Activated CD4-positive, CD25-positive, alpha-beta regulatory T cell treated with anti-CD3 and anti-CD28 coated beads, Interleukin-2, amount 50 U/mL, for 72 hours (primary cell): ENCODE measurements at places on chromosomes 2 and 18.

- DNase-seq, result no peak
Measured at GRCh38 chr2:105775809-105776559, 31.3 kb downstream of the NCK2 start.

GRCh38 chr2:173574324-173575112, 219.8 kb downstream of the CDCA7 start:
- DNase-seq, result no peak

GRCh38 chr2:239539083-239539775, 138.4 kb upstream of the HDAC4 start:
- DNase-seq, result no peak

DNA sequence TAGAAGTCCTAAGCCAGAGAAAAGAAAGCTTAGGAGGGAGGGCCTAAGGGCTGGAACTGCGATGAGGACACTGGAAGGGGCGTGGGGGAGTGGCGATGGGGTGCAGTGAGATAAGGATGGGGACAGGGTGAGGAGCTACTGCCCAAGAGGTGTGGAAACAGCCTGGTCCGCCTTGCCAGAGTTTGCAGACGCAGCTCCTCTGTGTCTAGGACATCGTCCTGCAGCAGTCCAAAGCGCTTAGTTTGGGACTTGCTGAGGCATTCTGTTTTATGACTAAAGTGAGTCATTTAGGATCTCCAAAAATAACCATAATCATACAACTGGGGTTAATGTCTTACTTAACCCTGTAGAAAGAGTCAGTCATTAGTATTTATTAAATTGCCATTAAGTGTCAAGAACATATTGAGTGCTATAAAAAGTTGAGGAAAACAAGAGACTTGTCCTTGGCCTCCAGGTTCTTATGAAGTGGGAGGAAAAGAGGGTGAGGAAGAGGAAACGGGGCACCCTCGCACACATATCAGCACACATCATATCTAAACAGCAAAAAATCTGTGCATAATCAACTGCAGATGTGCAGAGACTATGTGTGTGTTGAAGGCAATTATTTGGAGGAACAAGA, 74.8 kb downstream of the CDK15 start:
- DNase-seq, result no peak

DNA sequence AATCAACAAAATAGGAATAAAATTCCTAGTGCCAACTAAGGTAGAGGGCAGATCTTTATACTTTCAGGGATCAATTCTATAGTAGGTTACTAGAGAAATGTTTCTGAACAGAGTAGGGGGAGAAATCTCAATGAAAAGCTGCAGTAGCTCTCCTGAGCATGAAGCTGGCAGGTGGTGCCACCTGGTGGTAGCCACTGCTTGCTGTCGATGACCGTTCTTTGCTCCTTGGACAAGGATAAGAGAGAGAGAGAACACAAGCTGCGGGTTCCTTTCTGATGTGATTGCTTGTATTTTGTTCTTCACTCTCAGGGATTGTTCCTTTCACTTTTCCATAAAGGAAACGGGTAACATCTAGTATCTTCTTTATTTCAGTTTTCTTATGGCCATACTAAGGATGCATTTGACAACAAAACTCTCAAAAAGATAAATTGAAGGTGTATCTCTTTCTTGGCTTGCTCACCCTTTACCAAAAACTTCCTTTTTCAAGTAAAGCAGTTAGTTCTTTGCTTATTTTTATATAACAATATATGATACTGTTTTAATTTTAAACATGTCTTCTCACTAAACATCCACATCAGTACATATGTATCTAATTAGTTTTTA, 18.6 kb upstream of the MRPL19 start:
- peak; percentile 62 for DNase-seq

- no peak for DNase-seq
Measured at GRCh38 chr2:239751679-239752355, 273.3 kb downstream of the NDUFA10 start.

DNA sequence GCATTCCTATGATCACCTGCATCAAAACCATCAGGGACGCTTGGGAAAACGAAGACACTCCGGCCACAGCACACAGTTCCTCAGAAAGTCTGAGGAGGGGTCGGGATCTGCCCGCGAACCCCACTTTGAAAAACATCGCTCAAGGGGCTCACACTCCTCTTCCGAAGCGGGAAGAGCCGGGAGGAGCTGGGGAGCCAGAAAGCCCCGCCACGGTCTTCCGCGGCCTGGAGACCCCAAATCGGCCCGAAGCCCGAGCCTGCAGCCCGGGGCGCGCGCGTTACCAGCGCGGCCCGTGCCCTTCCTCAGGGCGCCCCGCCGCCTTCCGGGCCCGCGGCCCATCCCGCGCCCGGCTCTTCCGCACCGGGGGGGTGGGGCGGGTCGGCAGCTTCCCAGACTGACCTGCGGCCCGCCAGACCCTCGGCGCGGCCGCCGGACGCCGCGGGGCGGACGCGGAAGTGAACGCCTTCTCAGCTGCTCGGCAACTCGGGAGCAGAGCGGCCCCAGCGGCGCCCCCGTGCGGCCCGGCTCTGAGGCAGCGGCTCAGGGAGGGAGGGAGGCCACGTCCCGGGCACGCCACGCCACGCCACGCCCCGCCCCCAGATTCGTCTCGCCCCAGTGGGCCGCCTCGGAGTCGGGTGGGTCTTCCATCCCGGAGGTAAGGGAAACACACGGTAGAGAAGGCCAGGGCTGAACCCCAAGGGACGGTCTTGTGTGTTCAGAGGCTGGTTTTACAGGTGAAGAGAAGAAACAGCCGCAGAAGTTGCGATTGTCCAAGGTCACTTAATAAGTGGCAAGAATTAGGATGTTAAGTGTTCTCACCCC, at the start of gene KCTD18:
KCTD18 (minus strand) TSS at position 457 of the 822 bp plus-strand sequence. CDS start 3,052 bp downstream, outside the sequence.
- peak; percentile 96 for DNase-seq

DNA sequence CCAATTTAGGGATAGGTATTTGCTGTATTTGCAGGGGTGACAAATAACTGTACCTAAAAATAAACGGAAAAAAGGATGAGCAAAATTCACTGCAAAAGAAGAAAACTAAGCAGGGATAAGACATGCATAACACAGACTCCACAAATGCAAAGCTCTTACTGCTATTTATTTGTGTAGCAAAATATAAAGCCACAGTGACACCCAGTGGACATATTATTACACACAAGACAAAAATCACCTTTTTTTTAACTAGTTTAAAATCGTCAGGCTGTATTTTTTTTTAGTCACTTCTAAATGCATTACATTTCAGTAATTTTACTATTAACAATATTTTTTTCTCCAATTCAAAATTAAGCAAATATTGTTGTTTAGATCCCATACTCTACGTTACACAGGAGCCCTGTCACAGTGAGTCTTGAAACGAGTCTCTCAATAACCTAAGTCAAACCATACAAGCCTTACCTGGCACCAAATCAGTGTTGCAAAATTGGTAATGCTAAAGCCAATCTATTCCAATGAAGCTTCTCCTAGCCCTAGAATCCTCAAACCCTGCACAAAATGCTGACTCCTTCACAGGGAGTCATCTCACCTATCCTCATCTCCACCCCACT, 23.7 kb downstream of the METTL4 start:
- no peak for DNase-seq

DNA sequence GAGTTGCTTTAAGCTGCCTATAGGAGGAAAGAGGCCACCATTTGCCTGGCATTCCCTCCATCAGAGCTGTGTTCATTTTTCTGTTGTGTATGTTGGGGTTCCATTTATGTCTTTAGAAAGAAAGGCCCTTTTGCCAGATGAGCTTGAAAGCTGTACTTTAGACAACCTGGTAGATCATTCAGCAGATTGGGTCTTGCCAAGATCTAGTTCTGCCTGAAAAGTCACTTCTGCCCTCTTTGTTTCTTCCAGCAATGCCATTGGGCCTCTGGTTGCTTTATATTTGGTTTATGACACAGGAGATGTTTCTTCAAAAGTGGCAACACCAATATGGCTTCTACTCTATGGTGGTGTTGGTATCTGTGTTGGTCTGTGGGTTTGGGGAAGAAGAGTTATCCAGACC, 14.4 kb downstream of the SLC20A1 start:
- DNase-seq, result no peak

DNA sequence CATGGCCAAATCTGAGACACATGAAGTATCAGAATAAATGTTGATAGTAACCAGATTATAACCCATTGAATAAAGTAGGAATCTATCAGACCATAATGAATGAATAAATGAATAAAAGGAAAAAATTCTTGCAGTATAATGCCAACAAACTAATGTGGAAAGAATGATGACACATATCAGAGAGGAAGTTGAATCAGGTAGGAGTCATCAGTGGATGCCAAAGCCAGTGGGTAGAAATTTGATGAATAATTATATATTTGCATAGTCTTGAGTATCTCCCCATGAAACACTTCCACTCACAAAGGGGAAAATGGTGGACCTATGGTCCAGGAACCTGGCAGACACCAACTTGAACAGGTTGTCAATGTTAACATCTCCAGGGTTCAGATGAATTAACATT, 68.6 kb downstream of the GALNT3 start:
- DNase-seq, result no peak

- DNase-seq, result no peak
Measured at GRCh38 chr2:23294238-23294637, 90.7 kb upstream of the KLHL29 start.

DNA sequence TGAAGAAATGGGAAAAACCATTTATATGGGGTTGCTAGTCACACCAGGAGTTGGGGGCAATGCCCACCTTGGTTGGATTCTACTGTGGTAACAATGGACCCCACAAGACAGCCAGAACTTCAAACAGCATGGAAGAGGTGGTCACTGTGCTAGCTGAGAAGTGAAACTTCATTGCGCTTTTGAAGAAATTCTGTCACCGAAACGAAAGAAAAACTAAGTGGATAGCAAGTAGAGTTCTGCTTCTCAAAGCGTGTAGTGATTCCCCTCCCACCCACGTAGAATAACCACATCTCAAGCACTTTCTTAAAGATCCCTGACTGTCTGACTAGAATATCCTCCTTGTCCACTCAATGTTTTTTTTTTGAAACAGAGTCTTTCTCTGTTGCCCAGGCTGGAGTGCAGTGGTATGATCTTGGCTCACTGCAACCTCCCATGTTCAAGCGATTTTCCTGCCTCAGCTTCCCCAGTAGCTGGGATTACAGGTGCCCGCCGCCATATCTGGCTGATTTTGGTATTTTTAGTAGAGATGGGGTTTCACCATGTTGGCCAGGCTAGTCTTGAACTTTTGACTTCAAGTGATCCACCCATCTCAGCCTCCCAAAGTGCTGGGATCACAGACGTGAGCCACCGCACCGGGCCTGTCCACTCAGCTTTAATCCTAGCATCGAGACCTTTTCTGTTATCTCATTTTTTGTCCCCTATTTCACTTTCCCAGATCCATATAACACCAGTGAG, 30.1 kb upstream of the CCL20 start:
- no peak for DNase-seq
